Retina (tissue), 1 donor: ENCODE measurements at places on chromosomes 3 and 15.

- DNase-seq = no peak
These were observed 41.4 kb upstream of the CCDC80 start for GRCh38 chr3:112682361-112682760.

GRCh38 chr3:59116233-59116537 is 66.4 kb upstream of the CFAP20DC start:
- DNase-seq = no peak

DNA sequence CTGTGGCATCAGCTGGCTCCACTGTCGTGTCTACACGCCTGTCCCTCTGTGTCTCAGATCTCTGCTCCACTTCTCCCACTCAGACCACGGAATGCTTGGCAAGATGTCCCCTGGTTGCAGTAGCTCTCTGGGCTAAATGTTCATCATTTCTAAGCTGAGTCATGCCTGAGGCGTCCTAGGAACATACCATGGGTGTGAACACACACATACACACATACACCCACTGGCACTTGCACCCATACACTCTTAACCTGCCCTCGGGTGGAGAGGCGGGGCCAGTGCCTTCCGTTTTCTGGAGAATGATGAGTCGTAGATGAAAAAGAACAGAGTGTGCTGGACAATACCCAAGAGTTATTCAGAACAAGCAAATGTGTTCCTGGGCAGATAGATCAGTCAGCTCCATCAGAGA is 72.4 kb downstream of the SENP2 start:
- DNase-seq = no peak

DNA sequence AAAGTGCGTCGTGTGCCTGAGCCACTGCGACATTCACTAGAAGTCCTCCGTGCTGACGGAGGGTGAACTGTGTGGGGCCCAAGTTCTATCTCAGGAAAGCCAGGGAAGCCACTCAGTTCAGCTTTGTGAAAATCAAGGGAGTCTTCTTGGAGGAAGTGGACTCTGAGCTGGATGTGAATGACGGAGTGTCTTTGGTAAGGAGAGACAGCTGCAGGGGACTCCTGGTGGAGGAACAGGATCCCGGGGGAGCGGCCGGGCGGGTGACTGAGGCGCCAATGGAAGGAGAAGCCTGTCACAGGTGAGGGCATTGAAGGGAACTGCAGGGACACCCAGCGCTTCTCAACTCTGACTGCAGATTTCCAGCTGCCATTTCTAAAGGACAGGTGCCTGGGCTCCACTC is 75.6 kb downstream of the APBA2 start:
- DNase-seq = no peak

GRCh38 chr3:116084999-116085791 is 360.1 kb downstream of the LSAMP start:
- DNase-seq = no peak

- DNase-seq = no peak
These were observed 37.1 kb downstream of the OXNAD1 start for GRCh38 chr3:16302082-16302631.

- no peak for DNase-seq
These were observed 65.1 kb upstream of the TSC22D2 start for GRCh38 chr3:150342896-150343467.

DNA sequence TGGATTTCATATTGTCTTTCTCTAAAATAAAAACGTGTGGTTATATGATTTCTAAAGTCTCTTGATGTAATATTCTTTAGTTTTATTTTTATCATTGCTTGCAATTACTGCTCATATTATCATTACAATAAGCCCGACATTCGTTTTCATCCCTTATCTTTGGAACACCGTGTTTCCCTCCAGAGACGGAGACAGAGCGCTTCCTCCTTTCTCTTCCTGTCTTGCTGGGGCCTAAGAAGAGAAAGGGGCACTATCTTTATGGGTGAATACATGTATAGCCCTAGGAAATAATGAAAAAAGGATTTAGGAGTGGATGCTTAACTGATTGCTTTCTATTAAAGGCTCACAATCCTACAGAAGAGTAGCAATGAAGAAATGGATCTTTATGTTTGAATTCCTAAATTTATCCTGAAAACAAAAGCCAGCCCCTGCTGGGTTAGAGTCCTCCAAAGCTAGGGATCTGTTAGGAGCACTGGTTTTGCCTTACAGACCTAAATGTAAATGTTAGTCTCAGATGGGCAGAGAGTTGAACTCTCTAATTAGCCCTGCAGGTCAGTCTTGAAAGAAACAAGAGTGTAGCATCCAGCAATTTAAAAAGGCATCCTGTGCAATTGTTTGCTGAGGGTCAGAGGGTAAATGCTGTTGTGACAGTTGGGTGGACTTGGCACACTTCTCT is 145.1 kb downstream of the TP63 start:
- no peak for DNase-seq
